Jurkat, Clone E6-1 (cell line): ENCODE measurements at places on chromosomes 12 and 14.
A peak's percentile ranks its signal among the peaks of the same experiment; 100 is the strongest.

GRCh38 chr14:65531148-65531547, 118.6 kb downstream of the FUT8 start:
- no peak for DNase-seq

- DNase-seq: no peak
These were observed 551.9 kb upstream of the TBX3 start for GRCh38 chr12:115235880-115236279.

DNA sequence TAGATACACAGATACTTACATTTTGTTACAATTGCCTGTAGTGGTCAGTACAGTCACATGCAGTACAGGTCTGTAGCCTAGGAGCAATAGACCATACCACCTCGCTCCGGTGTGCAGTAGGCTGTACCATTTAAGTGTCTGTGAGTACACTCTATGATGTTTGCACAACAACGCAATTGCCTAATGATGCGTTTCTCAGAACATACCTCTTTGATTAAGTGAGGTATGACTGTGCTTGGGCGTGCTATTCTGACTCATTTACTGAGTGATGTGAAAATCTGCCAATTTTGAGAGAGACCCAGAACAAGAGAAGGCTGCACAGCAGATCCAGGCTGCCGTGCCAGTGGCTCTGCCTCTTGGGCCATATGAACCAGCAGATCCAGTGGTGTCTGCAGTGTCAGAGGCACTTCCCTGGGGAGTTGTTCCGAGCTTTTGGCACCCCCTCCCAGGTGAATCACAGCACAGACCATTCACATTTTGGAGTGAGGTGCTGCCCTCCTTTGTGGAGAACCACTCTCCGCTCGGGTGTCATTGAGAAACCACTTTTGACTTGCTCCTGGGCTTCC, 20.4 kb downstream of the DLK1 start:
- no peak for DNase-seq

DNA sequence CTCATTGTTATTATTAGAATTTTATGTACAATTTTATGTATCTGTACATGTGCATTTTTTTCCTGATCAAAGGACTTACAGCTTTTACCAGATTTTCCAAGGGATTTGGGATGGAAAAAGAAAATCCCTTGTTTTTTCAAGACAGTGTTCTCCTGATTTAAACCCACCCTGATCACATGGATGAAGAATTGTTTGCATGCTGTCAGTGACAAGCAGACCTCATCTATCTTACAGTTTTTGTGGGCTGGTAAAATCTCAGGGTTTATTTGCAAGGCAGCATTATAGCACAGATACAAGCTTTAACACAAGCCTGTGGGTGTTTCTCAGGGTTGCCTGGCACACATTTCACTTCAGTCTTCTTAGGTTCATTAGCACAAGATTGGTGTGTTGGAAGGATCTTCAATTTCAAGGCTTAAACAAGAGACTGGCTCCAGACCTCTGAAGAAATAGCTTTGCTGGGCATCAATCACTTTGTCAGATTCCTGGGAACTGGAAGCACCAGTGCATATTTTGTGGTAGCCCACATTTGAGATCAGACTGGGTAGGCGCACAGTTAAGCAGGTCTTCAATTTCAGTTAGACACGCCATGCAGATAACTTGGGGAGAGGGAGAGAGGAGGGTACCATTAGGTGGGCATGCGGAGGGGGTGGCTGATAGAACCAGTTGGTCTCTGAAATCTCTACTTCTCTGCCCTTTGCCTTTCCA, 118.0 kb downstream of the TBX5 start:
- no peak for DNase-seq

DNA sequence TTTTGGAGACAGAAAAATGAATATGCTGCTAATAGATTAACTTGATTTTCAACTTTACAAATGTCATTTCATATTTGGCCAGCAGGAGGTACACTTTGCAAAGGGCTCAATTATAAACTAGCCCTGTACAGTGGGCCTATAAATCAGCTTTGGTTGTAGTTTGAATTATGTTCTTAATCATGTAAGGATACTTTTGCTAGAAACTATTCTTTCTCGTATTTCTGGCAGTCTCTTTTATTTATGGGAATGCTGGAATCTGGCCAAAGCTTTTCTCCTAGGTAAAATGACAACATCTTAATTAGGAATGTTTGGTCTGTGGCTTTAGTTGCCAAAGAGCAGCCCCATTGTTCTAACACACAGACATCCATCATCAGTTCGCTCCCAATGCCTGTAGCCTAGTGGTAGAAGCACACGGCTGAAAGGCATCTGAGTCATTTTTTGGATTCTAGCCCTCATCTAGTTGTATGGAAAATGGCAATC, 1322.3 kb upstream of the SEL1L start:
- peak; percentile 17 for DNase-seq

- DNase-seq: no peak
These were observed 39.8 kb downstream of the NOPCHAP1 start for GRCh38 chr12:105025890-105026289.

DNA sequence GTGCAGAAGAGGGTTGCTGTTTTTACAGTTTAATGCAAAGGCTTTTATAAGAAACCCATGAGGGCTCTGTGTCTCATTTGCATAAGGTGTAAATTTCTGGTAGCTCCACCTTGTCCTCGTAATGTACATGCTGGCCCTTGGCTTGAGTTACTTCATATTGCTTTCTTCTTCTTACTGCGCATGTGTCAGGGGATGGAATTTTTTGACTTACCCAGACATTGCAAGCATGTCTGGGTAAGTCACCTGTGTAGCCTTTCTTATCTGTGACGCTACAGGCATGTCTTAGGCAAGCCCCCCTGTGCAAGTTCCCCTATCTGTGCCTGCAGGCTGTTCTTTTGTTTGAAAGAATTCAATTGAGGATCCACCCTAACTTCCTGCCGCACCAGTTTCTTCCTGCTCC, 274.2 kb downstream of the ETNK1 start:
- peak; percentile 3 for DNase-seq

DNA sequence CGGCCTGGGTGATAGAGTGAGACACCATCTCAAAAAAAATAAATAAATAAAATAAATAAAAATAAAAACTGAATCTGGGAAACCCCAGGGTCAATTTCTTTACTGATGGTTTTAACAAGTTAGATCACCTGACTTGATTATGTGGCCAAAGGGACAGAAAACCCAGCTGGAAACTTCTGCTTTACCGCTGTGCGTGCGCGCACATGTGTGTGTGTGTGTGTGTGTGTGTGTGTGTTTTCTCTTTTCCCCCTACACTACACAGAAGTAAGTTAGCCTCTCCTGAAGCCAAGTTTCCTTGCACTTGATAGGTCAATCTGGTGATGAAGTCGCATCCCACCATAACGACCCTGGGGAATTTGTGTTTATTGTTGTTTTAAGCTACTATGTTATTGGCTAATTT, 105.3 kb upstream of the AMN1 start:
- DNase-seq: no peak

- no peak for DNase-seq
These were observed 572 bp upstream of the RASSF8 start for GRCh38 chr12:25957793-25958427.

- DNase-seq: no peak
These were observed 12.2 kb downstream of the PYM1 start for GRCh38 chr12:55915482-55915859.

DNA sequence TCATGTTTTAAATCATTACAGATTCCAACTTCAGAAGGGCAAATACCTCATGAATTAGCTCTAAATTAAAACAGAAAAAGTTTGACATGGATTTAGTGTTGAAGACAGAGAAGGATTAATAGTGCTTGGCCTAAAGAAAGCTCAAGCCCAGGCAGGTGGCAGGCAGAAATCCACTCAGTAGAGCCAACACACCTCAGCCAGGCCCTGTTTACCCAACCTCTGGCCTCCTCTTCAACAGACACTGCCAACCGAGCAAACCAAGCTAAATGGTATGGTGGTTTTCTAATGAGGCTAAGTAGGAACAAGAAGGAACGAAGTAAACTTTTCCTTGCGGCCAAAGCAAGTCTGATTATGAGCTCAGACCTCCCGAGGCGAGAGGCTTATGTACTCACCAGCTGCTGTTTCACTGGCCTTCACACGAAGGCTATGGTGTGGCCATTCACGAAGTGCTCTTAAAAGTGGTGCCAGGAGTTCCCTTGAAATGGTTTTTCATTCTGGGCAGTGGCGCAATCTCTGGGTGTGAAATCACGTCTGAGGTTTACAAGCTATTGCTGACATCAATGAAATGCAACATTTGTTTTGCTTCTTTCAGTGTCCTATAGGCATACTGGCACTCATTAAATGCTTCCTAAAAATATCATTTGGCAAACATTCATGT, 124.1 kb upstream of the LGR5 start:
- no peak for DNase-seq

GRCh38 chr12:68932961-68933893, at the start of gene CPM:
TSS of gene CPM (minus strand) at chr12:68933171. CDS start at chr12:68932837, 334 bp downstream.
- DNase-seq: no peak
